ENCODE measurements at places on chromosomes 5 and 9.
A peak's percentile ranks its signal among the peaks of the same experiment; 100 is the strongest.

GRCh38 chr9:4192450-4192849, 107.4 kb downstream of the GLIS3 start:
- no peak for DNase-seq

GRCh38 chr9:116860509-116861120, 173.5 kb downstream of the TRIM32 start:
- DNase-seq, result no peak

DNA sequence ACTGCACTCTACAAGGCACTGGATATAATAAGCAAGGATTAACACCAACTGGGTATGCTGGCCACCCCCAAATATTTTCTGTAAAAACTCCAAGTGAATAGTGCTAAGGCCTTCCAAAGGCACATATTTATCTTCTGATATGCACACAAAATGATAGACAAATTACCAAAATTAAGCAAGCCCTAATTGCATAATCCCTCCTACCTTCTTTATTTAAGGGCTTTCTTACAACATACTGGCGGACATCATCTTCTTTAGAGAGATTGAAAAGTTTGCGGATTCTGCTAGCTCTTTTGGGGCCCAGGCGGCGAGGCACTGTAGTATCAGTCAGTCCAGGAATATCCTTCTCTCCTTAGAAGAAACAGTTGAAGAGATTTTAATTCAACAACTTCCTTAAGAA, 1.9 kb downstream of the RPS6 start:
- no peak for DNase-seq

- DNase-seq, result no peak
Measured at GRCh38 chr9:9799287-9799686, 813.5 kb downstream of the PTPRD start.

DNA sequence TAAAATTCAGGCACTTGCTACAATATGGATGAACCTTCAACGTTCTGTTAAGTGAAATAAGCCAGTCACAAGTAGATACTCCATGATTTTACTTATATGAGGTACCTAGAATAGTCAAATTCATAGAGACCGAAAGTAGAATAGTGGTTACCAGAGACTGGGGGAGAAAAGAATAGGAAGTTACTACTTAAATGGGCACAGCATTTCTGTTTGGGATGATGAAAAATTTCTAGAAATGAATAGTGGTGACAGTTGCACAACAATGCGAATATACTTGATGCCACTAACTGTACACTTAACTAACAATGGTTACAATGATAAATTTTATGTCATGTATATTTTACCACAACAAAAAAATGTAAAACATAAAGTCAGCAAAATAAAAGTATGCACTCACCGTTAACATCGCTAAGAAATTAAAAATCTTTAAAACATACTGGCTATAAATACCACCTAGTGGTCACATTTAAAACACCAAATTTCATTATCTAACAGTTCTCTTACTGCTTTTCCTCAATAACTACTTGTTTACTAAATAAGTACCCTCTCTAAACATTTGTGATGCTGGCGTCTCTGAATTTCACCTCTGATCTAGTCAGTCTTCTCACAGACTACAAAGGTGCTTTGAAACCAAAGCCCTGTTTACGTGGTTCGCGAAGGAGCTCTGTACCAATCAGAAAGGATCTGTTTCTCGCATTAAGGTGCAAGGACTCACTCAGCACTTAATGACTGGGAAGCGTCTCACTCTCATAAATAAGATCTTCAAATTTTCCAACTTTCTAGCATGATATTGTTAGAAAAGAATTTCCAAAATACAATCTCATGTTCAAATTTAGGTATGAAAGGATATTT, 22.7 kb downstream of the KIF3A start:
- DNase-seq, result no peak

DNA sequence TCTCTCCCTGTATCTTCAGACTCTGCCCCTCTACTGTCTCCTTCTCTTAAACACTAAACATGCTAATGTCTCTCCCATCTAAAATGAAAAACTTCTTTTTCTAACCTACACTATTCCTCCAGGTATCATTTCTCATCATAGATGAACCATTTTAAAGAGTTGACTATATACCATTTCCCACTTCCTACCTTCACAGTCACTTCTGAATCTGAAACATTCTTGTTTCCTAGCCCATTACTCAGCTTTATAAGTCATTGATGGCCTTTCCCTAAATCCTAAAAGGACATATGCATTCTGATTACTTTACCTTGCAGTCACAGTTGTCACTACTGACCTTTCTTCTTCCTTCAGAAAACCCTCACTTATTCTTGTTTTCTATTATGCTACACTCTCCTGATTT, 118.2 kb downstream of the SSBP2 start:
- no peak for DNase-seq

GRCh38 chr9:27181381-27181780, 72.4 kb downstream of the TEK start:
- no peak for DNase-seq

DNA sequence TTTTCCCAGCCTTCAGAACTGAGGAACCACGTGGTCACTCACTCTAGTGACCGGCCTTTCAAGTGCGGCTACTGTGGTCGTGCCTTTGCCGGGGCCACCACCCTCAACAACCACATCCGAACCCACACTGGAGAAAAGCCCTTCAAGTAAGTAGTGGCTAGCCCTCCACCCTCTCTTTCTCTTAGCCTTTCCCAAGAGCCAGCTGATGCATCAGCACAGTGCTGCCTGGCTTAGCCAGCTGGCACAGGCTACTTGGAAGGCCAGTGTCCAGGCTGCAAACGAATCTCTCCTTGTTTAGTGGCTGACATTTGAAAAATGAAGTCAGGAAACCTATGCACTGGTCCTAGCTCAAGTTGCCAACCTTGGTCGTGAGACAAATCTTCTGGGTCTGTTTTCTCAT, 91.1 kb downstream of the PRDM6 start:
- DNase-seq, result no peak

DNA sequence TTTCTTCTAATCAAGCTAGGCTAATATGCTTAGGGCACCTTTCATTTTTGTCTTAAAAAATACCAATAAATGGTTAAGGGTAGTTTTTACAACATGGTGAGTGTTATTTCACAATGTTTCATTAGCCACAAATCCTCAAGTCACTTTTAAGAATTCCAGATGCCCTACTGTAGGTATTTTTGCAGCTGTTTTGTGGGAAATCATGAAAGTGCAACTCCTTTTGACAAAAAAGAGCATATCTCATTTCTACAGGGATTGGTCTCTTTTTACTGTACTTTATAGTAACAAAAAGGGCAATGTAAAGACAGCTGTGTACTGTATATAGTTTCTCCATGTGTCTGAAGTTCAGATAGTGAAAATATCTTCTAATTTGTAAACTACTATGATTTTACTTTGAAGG, 28.3 kb upstream of the GAS1 start:
- DNase-seq, result no peak

DNA sequence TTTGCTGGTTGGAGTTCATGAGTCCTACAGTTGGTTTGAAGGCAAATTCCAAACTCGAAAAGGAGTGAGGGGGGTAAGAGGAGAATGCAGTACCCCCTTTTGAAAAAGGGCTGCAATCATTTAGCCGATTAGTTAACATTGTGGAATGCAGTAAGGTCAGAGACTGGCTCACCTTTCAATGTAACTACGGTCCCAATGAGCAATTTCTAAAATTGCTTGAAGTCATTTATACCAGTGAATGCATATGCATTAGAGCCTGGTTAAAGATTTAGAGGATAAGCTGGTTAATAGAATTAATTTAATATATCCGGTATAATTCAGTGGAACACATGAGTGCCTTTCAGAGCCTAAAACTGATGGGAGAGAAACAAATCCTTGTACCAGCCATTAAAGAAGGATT, 172.6 kb upstream of the PAPPA start:
- DNase-seq, result no peak

DNA sequence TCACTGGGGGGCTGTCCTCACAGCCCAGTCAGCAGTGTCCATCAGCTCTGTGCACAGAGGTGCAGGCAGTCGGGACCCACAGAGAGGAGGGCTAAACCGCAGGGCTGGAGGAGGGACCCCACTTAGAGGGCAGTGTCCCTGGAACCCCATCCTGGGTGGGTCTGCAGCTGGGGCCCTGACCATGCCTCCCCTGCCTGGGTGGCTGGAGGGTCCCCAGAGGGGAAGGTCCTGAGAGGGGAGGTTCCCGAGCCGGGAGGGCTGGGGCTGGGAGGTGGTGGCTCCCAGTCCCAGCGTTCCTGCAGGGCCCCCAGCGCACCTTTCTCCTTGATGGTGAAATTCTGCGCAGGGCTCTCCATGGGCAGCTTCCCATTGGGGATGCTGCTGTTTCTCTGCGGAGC, 32.7 kb downstream of the EXOC3 start:
- no peak for DNase-seq

- DNase-seq, result no peak
Measured at GRCh38 chr5:78505860-78506259, 142.7 kb downstream of the LHFPL2 start.

GRCh38 chr9:123063177-123063598, 29.7 kb downstream of the GPR21 start:
- no peak for DNase-seq

GRCh38 chr9:27535701-27536118, 6.1 kb upstream of the MOB3B start:
- DNase-seq, result no peak

DNA sequence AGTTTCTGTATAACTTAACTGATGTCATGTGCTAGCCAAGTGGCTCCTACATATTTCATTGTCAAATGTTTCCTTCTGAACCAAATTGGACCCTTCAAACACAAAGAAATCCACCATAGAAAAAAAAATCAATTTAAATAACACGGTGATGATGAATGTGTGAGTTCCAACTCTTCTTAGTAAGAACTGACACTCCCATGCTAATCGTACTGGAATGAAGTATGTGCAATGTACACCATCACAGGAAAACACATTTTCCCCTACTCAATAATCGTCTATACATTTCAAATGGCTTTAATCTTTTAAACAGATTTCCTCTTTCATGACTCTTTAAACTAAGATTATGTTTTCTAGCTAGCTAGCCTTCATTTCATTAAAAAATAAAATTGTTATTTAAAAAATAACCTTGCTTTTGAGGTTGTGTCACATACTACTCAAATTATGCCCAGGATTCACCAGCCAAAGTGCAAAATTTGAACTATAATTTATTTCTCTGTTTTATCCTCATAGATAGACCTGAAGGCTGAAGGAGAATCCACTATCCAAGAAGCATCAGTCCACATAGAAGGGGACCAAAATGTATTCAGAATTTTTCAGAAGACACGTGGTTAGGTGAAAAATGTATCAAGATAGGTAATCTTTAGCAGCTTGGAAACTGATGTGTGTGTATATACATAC, 131.0 kb upstream of the ITGA1 start:
- no peak for DNase-seq

- DNase-seq, result peak; percentile 71
Measured at GRCh38 chr5:10467281-10468198, 25.9 kb downstream of the ROPN1L start.

DNA sequence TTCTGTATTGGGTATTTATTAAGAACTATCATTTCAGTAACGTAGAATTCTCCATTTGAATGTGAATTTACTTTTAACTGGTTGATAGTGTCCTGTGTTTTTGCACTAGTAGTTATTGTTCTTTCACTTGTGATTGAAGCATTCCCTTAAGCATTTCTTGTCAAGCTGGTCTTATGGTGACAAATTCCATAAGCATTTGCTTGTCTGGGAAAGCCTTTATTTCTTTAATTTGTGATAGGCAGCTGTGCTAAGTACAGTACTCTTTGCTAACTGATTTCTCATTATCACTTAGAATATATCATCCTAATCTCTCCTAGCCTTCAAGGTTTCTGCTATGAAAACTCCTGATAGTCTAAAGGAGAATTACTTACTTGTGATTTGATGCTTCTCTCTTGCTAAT, 21.3 kb upstream of the SPATA31E1 start:
- no peak for DNase-seq

- no peak for DNase-seq
Measured at GRCh38 chr5:73694089-73694488, 68.1 kb downstream of the ARHGEF28 start.

GRCh38 chr5:66967102-66967501, 229.5 kb downstream of the CD180 start:
- DNase-seq, result no peak

GRCh38 chr5:127785098-127785927, 82.1 kb downstream of the CCDC192 start:
- peak; percentile 30 for DNase-seq

DNA sequence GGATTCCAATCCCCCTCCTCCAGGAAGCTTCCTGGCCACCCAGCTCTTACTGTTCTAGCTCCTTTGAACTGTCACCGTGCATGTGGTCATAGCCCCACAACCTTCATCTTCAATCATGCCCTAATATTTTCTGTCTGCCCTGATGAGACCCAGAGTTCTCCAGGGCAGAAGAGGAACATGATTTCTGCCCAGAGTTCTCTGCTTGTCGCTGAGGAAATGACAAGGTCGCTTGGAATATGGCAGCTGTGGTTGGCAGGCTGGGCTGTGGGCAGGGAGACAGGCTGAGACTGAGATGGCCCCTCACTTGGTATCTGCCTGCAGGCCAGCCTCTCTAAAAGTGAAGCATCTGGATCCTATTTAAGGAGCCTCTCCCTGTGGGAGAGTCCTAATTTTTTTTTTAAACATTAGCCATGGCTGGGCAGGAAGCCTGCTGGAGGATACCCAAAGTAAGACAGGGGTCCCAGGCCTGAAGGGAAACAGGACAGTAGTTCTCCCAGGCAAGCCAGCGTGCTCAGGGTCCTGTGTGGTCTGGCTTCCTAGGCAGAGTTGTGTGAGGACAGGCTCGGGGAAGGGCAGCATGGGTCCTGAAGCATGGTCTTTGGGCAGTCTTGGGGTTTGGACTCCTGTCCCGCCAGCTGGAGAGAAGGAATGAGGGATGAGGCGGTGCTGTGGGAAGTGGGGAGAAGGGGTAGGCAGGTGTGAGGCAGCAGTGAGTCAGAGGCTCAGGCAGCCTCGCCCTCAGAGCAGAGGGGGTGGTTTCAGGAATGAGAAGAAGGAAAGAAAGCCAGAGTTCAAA, 242.1 kb downstream of the FSTL4 start:
- no peak for DNase-seq

DNA sequence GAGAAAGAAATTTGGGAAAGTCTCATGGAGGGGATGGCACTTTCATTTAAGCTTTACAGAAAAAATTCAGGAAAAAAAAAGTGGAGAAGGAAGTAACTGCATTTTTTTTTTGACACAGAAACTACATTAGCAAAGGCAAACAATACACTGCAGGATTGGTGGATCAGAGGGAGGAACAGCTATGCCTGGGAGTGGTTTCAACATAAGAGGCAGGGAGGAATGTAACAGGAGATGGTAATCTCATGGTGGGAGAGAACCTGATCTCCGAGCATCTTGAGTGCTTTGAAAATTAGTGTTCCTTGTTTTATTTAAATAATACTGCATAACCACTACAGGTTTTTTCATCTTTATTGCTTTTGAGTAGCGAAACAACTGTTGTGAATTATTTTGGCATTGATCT, 249.4 kb downstream of the FAM170A start:
- DNase-seq, result no peak

All from epithelial cell of proximal tubule (primary cell).